ENCODE measurements at places on chromosomes 5 and 9.

GRCh38 chr5:178832618-178833201 is 27.0 kb upstream of the ZNF354B start:
- no peak for DNase-seq

- DNase-seq, result no peak
Measured at GRCh38 chr9:78826527-78826926, 529.6 kb downstream of the PSAT1 start.

GRCh38 chr5:73770172-73771025 is 144.4 kb downstream of the ARHGEF28 start:
- no peak for DNase-seq

- DNase-seq, result no peak
Measured at GRCh38 chr9:74122661-74123060, 374.5 kb upstream of the RORB start.

- no peak for DNase-seq
Measured at GRCh38 chr5:94470802-94471201, 147.6 kb downstream of the KIAA0825 start.

DNA sequence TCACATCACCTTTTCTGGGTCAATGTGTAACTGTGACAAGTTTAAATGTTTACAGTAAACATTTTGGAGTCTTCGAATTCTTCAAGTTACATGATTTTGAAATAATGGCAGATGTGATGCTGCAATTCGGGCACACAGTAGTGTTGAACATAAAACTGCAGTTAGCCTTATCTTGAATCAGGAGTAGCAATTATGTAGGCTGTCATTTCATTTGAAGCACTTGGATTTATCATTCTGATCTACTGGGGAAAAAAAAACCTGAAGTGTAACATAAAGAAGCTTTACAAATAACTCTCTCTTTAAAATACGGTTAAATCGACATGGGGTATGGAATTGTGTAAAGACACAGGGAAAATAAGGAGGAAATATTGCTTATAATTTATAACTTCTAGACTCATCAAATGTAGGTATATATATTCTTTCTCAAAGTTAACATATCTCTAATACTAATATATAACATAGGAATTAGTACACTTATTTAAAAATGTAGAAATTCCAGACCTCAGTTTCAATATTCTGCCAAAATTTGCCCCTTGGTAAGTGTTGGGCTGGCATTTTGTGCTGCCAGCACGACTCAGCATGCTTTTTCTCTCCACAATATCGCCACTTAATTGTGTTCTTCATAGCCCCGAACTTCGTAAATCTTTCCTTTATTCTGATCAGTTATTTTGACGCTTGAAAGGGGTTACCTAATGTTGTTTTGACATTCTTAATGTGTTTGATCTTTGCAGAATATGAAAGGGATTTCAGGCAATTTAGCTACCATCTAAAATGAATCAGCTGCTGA is 226.7 kb downstream of the PRR16 start:
- no peak for DNase-seq

GRCh38 chr5:120365656-120366446 is 98.2 kb upstream of the PRR16 start:
- DNase-seq, result no peak

GRCh38 chr5:9924614-9925013 is 294.5 kb upstream of the TAS2R1 start:
- DNase-seq, result no peak

- DNase-seq, result no peak
Measured at GRCh38 chr9:133733421-133733795, 4.7 kb downstream of the SARDH start.

GRCh38 chr5:127934791-127935256 is 148.7 kb upstream of the SLC12A2 start:
- DNase-seq, result no peak

GRCh38 chr9:16664211-16664610 is 206.3 kb downstream of the BNC2 start:
- no peak for DNase-seq

DNA sequence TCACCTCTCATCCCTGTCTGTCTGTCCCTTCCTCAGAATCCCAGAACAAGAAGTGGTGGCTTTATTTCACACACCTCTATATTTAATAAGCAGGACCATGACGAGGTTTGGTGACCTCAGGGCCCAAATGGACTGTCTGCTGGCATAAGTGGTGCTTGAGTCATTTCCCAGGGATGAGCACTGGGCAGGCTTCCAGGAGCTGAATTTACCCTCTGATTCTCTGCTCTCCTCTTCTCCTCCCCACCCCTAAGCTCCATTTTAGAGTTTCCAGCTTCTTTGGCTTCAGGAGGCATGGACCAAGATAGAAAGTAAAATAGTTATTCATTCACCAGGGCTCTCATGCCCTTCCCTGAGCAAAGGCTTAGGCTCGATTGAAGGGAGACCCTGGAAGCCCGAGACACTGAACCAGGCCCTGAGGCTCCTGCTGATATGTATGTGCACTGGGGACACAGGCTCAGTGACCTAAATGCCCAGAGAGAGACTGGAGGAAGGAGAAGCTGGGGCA is 69.1 kb downstream of the PPARGC1B start:
- no peak for DNase-seq

- DNase-seq, result no peak
Measured at GRCh38 chr9:7844242-7844641, 44.7 kb upstream of the DMAC1 start.

DNA sequence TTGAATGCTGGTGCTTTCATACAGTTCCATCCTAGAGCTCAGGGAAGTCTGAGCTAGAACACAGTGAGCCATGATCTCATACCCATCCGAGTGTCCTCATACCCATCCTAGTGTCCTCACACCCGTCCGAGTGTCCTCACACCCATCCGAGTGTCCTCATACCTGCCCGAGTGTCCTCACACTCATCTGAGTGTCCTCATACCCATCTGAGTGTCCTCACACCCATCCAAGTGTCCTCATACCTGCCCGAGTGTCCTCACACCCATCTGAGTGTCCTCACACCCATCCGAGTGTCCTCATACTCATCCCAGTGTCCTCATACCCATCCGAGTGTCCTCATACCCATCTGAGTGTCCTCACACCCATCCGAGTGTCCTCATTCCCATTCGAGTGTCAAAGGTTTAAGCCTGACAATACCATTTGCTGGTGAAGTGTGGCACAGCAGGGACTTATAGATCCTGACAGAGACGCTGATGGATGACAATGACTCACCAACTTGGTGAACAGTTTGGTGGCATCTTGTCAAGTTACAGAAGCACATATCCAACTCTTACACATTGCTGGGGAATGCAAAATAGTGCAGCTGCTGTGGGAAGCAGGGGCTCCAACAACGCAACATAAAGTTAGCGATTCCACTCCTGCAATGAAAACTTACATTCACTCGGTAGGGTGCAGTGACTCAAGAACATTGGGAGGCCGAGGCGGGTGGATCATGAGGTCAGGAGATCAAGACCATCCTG is 77.0 kb upstream of the COL5A1 start:
- no peak for DNase-seq

DNA sequence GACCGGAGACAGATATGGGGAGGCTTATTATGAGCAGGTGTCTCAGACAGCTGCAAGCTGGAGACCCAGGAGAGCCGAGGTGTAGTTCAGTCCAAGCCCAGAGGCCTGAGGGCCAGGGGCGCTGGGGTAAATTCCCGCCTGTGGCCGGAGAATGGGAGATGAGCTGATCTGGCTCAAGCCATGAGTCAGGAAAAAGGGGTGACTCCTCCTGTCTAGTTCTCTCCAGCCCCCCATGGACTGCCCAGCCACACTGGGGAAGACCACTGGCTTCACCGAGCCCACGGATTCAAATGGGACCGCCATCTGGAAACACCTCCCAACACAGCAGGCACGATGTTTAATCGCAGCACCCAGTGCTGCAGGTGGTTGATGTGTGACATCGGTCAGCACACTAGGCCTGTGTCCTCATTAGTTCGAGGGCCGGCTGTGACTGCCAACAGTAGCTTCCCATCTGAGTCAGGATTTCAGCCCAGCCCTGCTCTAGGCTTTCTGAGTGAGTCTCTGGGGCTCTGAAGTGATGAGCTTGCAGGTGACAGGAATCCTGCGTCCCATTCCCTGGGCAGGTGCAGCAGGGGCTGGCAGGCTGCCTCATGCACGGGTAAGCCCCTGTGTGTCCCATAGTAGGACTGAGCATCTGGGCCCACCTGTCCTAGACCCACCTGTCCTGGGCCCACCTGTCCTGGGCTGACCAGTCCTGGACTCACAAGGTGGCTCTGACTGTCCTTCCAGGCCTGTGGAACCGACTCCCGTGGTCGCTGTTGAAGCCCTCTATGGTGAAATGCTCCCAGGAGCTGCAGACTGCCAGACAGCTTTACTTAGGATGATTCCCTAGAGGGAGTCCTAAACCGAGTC is 49.7 kb downstream of the AHRR start:
- DNase-seq, result no peak

- DNase-seq, result no peak
Measured at GRCh38 chr5:59560553-59560952, 333.0 kb downstream of the PDE4D start.

DNA sequence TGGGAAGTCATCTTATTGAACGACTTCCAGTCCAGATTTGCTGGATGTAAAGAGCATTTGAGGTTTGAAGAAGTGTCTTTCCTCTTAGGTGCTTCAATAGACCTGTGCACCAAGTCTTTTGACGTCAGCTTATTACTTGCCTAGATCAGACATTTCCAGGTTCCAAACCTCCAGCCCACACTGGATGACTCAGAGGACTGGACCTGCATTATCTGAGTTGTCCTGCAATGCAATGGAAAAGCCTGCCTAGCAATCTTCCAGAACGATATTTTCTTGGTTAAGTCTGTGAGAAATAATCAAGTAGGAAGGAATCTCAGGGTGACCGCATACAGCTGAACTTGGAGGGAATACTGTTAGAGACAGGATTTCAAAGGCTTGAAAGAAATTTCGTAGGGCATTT is 147.2 kb upstream of the MOCS2 start:
- DNase-seq, result no peak

DNA sequence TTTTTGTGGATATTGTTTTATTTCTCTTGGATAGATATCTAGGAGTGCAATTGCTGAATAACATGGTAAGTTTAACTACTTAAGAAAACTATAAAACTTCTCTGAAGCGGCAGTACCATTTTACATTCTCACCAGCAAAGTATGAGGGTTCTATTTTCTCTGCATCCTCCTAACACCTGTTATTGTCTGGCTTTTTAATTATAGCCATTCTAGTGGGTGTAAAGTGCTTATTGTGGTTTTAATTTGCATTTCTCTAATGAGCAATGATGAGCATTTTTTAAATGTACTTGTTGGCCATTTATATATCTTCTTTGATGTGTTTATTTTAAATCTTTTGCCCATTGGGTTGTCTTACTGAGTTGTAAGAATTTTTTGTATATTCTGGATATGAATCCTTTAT is 28.7 kb downstream of the SMIM32 start:
- no peak for DNase-seq

- no peak for DNase-seq
Measured at GRCh38 chr5:30693326-30693725, 500.2 kb upstream of the CDH6 start.

DNA sequence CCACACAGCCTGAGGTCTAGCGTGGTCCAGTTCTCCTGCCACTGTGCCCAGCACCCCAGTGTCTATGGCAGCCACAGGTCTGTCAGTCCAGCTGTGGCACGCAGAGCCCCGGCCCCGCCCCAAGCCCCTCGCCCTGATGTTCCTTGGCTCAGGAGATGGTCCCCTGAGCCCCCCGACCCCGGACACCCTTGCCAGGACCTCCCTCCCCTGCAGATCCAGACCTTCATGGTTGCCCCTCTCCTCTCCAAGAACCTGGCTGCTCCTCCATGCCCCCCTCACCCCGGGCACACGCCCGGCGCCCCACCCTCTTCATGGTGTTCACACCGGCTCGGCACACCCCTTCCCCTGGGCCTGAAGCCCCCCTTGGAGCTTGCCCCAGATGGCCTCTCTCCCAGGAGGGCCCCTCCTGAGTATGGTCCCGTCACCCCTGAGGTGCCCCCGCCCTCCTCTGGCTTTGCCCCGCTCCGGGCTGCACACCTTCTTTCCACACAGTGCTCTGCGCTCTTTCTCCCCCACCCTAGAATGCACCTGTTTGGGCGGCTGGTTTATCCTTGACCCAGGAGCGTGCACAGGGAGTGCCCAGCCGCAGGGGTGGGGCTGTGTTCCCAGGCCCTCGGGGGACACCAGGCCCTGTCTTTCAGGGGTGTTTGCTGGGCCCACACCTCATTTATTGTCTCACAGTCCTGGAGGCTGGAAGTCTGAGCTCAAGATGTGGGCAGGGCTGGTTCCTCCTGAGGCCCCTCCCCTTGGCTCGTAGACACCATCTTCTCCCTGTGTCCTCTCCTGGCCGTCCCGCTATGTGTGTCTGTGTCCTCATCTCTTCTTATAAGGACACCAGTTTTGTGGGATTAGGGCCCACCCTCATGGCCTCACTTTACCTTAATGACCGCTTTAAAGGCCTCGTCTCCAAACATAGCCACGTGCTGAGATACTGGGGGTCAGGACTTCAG is 37.6 kb downstream of the KCNT1 start:
- no peak for DNase-seq

DNA sequence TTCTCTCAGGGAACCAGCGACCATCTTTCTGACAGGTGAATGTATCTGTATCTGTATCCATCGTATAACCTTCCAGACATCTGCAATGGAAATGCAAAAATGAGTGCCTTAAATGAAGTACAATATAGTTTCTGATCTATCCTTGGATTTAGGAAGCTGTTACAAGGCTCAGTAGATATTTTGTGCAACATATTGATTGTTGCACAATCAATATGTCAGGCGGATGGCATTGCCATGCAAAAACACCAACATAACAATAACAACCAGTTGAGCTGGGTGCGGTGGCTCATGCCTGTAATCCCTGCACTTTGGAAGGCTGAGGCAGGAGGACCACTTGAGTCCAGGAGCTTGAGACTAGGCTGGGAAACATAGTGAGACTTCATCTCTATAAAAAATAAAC is 66.8 kb upstream of the TXNDC8 start:
- no peak for DNase-seq

DNA sequence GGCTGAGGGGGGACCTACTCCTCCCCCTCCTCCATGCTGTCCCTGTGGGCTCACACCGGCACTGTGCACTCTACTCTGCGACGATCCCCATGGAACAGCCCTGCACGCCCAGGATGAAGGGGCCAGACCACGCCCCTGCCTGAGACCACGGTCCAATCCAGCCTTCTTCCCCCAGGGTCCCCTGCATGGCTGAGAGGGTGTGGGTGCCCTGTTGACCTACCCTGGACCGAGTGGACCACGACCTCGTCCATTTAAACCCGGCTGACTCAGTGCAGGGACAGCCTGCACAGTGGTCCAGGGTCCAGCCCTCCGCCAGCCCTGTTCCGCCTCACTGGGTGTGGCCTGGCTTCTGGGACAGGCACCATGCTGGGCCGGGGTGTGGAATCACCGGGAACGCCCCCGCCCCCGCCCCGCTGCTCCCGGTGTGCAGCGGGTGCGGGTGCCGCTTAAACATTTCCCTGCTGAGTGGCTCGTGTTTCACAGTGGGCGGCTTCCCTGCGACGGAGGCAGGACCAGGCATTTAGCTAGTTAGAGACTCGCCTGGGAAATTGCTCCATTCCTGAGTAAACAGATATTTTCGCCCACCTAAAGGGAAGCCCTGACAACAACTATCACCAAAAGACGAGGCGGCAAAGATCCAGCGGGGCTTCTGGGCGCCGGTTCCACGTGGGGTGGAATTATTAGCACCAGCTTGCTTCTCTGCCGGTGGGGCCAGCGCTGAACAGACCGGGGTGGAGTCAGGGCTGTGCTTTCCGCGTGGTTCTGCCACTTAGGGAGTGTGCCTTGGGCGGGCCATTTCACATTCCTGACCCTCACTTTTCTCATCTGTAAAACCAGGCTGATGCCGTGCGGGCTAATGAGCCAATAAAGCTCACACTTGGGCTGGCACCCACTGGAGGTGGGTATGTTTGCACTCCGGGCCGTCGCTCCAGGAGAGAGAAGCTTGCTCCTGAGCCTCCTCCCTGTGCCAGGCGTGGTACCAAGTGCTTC is 22.6 kb downstream of the DBH start:
- DNase-seq, result no peak

Measured in activated gamma-delta T cell treated with Interleukin-2 at 50 U/mL for 16 hours (primary cell).